BE2C (cell line): ENCODE measurements at places on chromosomes 1 and 21.
A peak's percentile ranks its signal among the peaks of the same experiment; 100 is the strongest.

GRCh38 chr21:35602811-35603362 is 457.4 kb downstream of the SETD4 start:
- DNase-seq = no peak

DNA sequence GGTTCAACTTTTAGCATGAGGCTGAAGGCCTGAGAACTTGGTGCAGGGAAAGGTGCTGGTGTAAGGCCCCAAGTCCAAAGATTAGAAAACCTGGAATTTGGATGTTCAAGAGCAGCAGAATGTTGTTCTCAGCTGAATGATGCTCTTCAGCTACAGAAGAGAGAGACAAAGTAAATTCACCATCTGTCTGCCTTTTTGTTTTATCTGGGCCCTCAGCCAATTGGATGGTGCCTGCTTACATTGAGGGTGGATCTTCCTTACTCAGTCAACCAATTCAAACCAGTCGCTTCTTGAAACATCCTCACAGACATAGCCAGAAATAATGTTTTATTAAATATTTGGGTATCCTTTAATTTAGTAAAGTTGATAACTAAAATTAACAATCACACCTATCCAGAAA is 748.2 kb upstream of the ADAMTS5 start:
- DNase-seq = no peak

GRCh38 chr1:112143871-112144441 is 154.5 kb upstream of the KCND3 start:
- DNase-seq = no peak

GRCh38 chr1:40648200-40648599 is 17.3 kb downstream of the RIMS3 start:
- DNase-seq = no peak

- no peak for DNase-seq
Observed at GRCh38 chr1:110639724-110640386, 33.7 kb upstream of the KCNA2 start.

DNA sequence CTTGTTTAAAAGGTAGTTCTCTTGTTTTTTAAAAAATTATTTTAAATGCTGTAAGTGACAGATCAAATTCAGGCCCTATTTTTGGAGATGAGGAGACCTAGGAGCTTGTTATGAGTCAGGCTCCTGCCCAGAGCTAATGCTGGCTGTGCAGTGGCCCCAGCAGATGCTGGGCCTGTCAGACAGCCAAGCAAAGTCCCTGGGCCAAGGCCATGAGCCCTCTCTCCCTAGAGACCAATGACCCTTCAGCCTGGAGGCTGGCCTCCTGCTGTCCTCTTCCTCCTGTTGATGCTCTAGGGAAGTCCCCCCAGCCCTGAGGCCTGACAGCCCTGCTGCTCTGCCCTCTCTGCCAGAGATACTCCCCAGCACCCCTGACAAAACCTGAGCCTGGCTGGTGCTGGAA is 128.1 kb upstream of the CTTNBP2NL start:
- no peak for DNase-seq

- no peak for DNase-seq
Observed at GRCh38 chr21:41752231-41752681, 14.6 kb downstream of the RIPK4 start.

DNA sequence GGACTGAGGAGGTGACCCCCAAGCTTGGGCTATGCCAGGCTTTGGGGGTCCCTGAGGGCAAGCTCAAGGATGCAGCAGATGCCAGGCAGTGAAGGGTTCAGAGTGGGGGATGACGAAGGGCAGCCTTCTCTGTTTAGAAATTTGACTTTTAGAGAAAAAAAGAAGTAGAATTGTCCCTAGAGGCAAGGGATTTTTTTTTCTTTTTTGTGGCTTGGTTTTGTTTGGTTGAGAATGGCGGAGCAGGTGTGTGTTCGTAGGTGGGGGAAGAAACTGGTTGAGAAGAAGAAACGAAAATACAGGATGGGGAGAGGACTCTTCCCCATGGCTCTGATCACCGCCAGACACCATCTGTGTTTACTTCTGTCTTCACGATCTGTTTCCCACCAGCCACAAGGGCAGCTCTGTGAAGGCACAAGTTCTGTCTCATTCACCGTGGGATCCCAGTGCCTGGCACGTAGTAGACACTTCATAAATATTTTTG is 8.2 kb downstream of the PLA2G5 start:
- DNase-seq = no peak

- DNase-seq = no peak
Observed at GRCh38 chr1:221778535-221779142, 36.8 kb upstream of the DUSP10 start.

DNA sequence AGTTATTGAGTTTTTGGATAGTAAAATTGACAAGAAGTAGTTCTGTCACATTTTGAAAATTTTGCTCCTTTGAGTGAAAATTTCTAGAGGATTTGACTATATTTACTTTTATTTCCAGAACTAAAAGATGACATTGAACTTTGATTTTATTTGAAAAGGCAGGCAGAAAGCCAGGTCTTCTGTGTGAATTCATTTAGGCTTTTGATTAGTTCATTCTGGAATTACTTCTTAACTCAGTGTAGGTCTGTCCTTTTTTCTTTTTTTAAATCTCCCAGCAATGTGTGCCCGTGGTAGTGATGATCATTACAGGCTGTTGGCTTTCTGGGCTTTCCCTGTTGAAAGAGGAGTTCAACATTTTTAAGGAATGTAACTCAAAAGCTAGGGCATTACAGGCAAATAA is 53.8 kb downstream of the MACO1 start:
- DNase-seq = no peak

GRCh38 chr1:59125676-59126320 is 171.1 kb upstream of the FGGY start:
- DNase-seq = no peak

DNA sequence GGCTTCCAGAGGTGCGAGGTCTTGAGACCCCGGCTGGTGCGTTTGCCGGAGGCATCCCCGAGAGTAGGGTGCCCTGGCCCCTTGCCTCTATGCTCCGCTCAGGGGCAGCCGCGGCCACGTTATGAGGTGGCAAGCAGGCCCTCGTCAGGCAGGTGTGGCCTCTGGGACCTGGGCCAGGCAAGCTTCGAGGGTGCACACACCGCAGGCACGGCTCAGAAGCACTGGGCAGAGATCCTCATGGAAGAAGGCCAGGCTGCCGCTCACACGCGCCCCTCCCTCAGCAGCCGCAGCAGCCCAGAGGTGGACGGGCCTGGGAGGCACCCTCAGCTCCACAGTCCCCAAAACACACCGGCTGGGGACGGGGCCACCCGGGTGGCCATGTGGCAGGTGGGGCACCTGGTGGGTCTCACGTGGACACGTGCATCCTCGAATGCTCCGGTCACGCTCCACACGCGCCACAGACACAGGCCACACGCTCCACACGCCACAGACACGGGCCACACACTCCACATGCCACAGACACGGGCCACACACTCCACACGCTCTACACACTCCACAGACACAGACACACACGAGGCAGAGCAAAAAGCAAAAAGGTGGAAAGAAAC is 6.5 kb downstream of the SDF4 start:
- DNase-seq = no peak

GRCh38 chr21:35768187-35768586 is 292.1 kb downstream of the SETD4 start:
- DNase-seq = no peak

DNA sequence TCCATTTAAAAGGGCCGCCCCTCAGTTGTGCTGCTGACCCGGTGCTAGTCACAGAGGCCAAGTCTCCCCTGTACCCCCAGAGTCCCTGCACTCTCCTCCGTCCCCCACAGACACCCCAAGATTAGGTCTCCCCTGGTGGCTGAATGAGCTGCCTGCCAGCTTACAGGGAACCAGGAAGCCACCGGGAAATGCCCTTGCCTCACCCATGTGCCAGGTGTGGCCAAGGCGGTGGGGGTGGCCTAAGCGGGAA is 32.7 kb downstream of the HSPG2 start:
- no peak for DNase-seq

GRCh38 chr1:156128654-156129597 is 14.4 kb downstream of the LMNA start:
- no peak for DNase-seq

DNA sequence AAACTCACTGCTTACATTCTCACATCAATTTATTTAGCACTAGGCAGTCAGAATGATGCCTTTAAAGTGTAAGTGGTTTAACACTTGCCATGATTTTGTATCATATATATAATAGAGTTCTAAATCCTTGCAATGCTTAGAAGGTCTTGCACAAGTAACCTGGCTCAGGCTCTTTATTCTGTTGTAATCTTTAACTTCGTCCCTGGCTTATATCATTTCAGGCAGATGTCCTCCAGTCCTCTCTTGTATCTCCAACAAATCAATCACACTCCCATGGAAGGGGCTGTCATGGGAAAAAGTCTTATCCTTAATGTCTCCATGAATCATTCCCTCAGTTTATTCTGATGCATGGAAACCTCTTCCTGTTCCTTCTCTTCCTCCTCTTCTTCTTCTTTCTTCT is 841.6 kb upstream of the B3GALT2 start:
- no peak for DNase-seq

DNA sequence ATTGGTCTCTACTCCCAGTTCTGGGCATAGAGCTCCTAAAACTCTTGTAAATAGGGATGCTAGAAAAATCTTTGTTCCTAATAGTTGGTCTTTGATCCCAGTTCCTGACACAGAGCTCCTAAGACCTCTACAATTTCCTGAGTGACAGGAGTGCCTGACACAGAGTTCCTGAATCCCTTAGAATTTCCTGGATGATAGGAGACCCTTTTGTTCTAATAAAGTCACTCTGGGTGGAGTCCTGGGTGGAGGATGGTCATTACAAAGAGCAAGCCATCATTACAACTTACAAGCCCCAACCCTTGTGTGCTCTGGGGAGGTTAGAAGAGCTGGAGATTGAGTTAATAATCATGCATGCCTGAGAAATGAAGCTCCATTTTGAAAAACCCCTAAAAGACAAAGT is 58.4 kb downstream of the ZZZ3 start:
- DNase-seq = no peak

DNA sequence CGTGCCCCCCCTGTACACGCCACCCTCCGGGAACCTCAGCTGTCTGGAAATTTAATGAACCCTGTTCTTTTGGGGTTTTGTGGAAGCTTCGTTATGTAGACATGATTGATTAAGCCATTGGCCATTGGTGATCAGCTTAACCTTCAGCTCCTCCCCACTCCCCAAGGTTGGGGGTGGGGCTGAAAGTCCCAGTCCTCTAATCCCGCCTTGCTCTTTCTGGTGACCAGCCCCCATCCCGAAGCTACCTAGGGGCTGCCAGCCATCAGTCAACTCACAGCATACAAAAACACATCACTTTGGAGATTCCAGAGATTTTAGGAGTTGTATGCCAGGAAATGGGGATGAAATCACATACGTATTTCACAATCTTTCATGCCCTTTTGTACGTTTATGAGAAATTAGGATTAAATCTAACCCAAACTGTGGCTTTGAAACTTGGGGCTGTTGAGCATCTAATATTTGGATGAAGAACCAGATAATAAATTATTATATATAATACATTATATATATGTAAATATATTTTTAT is 52.3 kb downstream of the BACE2 start:
- DNase-seq = no peak

- DNase-seq = no peak
Observed at GRCh38 chr1:43637267-43637666, 12.7 kb upstream of the KDM4A start.

GRCh38 chr1:228204958-228205357 is 2.9 kb upstream of the OBSCN start:
- DNase-seq = no peak

DNA sequence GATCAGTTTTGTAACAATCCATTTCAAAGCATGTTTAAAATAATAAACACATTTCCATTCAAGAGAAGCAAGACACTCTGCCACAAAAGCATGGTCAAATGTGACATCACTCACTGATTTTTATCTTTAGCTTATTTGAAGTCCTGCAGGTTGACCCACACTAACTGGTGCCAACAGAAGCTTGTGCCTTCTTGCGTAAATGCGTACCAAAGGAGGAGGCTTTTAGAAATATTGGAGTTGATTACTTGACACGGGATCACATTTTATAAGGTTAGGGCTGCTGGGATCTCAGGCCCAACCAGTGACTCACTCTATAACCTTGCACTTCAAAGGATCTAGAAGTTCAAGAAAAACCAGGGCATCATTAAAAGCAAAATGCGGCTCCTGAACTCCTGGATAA is 203.6 kb downstream of the PCP4 start:
- DNase-seq = no peak

- peak; percentile 76 for DNase-seq
Observed at GRCh38 chr1:6245086-6245868, 1.3 kb downstream of the HES3 start.

DNA sequence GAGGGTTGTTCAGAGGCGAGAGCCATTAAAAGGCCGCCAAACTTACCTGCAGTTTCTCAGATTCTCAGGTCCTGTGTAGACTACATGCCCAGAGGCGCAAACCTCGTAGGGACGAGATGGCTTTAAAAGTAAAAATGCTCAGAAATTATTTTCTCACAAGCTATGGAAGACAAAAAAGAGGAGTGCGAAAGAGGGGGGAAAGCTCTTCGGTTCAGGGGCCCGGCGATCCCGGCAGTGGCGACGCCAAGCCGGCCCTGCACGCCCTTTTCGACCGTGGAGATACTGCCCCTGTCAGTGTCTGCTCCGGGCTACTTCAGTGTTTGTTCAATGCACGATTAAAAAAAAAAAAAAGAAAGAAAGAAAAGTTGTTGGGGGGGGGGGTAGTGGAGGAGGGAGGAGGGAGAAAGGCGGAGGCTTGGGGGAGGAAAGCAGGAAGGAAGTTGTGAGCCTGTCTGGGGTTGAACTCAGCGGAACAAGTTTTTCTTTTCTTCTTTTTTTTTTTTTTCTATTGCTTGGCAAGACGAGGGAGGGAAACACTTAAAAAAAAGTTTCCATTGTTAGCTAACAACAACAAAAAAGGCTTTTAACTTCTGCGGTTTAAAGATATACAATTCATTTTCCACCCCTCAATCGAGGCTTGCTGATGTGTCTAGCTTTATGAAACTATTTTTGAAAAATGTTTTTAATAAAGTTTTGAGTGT is at the start of gene ITPKB:
Gene ITPKB (minus strand): TSS at position 288 of the 701 bp plus-strand sequence. CDS start 1,824 bp downstream, outside the sequence.
- DNase-seq = no peak

DNA sequence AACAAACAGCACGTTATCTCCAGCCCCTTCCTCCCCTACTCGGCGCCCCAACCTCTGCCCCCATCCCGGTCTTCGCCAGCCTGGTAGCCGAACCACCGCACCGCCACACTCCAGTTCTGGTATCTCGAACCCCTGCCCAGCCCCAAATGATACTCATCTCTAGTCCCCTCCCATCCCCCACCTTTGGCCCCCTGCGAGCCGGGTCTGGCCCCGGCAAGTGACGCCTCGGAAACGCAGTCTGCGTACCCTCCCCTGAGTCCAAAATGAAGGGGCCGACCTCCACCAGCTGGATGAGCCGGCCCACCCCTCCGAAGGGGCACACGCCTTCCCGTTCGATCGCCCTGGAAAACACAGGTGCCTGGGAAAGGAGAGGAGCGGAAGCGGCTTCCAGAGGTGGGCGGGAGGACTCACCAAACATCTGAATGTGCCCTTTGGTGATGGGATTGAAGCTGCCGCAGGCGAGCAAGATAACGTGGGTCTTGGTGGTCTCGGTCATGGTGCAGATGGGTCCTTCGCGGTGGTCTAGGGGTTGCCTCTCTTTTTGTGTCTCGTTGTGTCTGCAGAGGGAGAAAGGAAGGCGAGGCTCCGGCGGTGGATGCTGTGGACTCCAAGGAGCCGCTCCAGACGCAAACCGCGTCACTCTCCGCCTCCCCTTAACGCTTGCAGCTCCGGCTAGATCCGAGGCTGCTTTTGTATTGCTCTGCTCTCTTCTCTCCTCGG is at the start of gene NMNAT2:
Gene NMNAT2 (minus strand): TSS at position 609 of the 720 bp plus-strand sequence. CDS start 113 bp downstream, at position 496.
- DNase-seq = peak; percentile 73
